Stimulated activated CD8-positive, alpha-beta memory T cell treated with anti-CD3 and anti-CD28 coated beads, Interleukin-15, amount 100 ng/mL, for 24 hours (primary cell): ENCODE measurements at places on chromosomes 4 and X.

- DNase-seq, result no peak
These were observed 70.1 kb downstream of the NSG1 start for GRCh38 chr4:4456816-4457578.

DNA sequence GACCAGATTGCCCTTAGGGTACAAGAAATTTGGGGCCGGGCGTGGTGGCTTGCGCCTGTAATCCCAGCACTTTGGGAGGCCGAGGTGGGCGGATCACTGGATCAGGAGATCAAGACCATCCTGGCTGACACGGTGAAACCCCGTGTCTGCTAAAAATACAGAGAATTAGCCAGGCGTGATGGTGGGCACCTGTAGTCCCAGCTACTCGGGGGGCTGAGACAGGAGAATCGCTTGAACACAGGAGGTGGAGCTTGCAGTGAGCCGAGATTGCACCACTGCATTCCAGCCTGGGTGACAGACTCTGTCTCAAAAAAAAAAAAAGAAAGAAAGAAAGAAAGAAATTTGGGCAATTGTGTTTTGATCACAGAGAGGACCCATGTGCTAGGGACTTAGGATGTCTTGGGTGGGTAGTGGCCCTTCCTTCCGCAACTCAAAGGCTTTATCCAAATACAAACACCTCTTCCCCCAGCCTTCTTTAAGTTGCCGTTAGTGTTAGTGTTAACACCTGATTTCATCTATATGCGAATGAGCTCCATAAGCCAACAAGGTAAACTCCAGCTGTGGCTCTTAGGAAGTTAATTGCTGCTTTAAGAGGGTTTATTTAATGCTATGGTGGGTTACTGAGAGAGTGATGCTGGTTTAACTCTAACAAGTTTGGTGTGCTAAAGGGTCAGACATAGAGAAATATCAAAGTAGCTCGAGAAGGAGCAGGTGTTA is 8.6 kb upstream of the CCDC110 start:
- no peak for DNase-seq

- no peak for DNase-seq
These were observed 73.2 kb downstream of the HOPX start for GRCh38 chr4:56607926-56608325.

- DNase-seq, result no peak
These were observed 493.4 kb downstream of the INPP4B start for GRCh38 chr4:142352712-142353111.

GRCh38 chrX:9149501-9150245 is 115.7 kb upstream of the FAM9B start:
- DNase-seq, result no peak

DNA sequence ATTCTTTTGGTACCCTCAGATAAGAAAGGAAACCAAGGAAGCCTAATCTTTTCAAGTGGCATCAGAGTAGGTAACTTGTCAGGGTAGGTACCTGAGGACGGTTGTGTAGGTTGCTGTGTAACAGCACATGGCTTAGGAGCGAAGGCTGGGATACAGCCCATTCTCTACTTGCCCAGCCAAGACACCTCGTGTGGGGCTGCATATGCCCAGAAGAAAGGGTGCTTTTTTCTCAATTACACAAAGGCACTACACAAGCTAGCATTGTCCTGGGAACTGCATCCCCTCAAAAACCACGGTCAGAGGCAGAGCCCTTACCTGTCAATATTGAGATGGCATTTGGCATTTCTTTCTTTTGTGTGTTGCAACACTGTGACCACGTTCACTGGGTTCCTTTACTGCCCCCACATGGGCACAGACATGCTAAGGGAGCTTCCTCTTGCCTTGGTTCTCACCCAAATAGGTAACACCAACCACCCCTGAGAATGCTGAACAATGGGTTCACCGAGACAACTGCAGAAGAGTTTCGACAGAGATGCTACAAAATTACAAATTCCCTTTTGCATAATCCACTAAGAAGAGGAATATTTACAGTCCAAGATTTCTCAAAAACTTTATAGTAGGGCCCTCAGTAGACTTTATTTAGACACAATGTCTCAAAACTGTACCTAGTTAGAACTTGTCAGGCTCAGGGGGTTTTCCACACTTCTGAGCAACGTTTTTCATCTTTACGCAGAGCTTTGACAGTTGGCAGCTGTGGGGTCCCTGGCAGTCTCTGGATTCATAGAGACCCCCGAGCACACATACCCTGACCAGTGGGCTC is 35.8 kb upstream of the TNIP3 start:
- no peak for DNase-seq

DNA sequence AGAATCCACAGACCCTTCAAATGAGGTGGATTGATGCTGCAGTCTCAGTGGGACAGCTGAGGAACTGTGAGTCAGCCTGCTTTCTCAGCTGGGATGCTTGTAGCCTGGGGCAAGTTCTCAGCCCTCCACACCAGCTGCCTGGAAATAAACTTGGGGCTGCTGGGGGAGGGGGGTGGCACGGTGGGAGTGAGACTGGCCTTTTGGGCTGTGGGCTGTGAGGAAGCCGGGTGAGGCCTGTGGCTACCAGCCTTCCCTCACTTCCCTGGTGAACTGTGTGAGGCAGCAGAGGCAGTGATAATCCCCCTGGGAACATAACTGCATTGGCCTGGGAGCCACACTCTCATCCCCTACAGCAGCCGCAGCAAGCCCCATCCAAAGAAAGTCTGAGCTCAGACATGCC is 114.5 kb upstream of the GUCY1A1 start:
- no peak for DNase-seq

GRCh38 chrX:12814420-12814819 is 23.2 kb downstream of the PRPS2 start:
- DNase-seq, result no peak

- DNase-seq, result no peak
These were observed 39.0 kb downstream of the FAM53A start for GRCh38 chr4:1644891-1645657.

DNA sequence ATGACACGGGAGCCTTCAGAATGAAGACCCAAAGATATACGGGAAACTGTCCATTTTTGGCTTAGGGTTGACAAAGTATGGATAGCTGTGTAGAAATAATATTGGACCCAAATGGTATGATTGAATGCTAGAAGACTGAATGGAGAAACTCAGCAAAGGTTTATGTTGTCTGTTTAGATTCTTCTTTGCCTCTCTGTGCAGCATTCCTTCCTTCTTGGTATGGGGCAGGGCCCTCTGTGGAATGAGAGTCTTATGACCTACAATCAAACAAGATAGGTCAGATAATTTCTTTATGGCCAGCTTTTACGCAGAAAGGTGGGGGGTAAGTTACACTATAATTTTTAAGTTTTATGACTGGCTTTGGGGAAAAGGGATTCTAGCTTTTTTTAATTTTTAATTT is 124.3 kb downstream of the PCDH10 start:
- DNase-seq, result no peak

DNA sequence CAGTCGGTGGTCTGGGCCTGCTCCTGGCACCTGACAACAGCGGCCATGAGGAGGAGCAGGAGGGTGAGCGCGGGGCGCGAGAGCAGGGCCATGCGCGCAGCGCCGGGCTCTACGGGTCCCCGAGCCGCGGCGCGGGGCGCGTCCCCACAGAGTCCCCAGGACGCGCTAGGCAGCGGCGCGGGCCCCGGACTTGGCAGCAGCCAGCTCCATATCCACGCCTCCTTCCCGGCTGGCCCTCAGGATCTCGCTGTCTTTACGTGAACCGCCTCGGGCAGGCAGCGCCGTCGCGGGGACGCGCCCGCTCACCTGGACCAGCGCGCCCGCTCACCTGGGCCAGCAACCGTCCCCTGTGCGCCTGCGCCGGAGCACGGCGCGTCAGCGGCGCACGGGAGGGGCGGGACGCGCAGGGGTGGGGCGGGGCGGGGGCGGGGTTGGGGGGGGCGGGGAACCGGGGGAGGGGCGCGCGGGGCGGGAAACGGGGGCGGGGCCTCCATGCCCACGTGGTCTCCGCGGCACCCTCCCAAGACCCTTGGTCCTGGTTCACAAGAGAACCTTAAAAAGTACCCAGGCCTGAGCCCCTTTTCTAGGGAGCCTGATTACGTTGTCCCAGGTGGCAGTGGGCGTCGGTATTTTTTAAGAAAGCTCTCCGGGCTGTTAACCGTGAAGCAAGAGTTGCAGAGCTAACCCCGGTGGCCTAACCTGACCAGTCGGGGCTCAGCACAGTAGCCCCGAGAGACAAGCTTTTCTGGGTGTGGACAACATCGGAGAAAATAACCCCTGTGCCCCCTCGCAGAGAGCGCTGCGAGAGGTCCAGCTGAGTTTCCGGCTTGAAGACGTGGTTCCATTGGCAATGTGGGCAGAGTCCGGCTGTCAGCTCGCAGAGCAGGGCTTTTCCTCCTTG is at the start of gene PLA2G12A:
Gene PLA2G12A, minus strand, starts transcription at position 353 of the 901 bp plus-strand sequence. Its CDS starts 261 bp downstream, at position 92.
- DNase-seq, result peak; percentile 43
